Stimulated activated CD4-positive, alpha-beta T cell treated with anti-CD3 and anti-CD28 coated beads, Interleukin-1b, Interleukin-23, amount 100 ng/mL, for 1 hour (primary cell): ENCODE measurements at places on chromosomes 11 and 22.

- DNase-seq, result no peak
Measured at GRCh38 chr11:8705146-8705545, 22.6 kb downstream of the RPL27A start.

- no peak for DNase-seq
Measured at GRCh38 chr11:123841174-123841573, 35.0 kb upstream of the OR6M1 start.

DNA sequence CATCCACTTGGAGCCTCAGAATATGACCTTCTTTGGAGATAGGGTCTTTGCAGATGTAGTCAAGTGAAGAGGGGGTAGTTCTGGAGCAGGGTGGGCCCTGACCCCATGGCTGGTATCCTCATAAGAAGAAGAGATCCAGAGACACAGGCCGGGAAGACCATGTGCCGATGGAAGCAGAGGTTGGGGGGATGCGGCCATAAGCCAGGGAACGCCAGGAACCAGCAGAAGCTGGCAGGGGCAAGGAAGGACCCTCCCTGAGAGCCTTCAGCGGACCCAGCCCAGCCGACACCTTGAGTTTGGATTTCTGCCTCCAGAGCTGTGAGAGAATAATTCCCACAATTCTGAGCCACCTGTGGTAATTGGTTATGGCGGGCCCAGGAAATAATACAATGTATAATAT is 26.1 kb upstream of the SMIM38 start:
- DNase-seq, result no peak

- DNase-seq, result no peak
Measured at GRCh38 chr22:31367426-31367825, 21.3 kb upstream of the PATZ1 start.
